ENCODE measurements at places on chromosomes 7 and 10. TPM values are rescaled to one million over a fixed set of nuclear protein-coding genes. Genes with fewer than 3 reads are reported as not detected.

Gene ENTPD1
- total RNA-seq, result 0.60 TPM

Gene PCDH15
- total RNA-seq, result not detected

Gene MYOZ1
- total RNA-seq, result under 0.01 TPM

Gene TMEM196
- total RNA-seq, result not detected
